Activated CD4-positive, alpha-beta T cell treated with anti-CD3 and anti-CD28 coated beads, Interleukin-2, amount 50 U/mL, for 24 hours (primary cell): ENCODE measurements at places on chromosomes 4 and X.
A peak's percentile ranks its signal among the peaks of the same experiment; 100 is the strongest.

DNA sequence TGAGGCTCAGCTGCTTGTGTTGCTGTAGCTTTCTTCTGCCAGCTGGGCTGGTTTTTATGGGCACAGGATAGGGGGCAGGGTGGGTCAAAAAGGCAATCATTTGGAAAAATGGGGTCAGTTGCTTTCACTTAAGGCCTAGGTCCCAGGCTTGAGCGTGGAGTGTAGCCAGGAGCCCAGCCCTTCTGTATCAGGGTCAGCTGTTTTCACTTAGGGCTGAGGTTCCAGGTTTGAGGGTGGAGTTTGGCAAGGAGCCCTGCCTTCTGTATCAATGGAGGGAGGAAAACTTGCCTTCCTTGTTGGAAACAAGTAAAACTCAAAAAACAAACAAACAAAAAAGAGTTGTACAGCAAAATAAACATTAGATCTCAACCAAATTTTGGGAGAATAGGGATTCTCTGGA, 37.0 kb upstream of the UGT8 start:
- DNase-seq = no peak

DNA sequence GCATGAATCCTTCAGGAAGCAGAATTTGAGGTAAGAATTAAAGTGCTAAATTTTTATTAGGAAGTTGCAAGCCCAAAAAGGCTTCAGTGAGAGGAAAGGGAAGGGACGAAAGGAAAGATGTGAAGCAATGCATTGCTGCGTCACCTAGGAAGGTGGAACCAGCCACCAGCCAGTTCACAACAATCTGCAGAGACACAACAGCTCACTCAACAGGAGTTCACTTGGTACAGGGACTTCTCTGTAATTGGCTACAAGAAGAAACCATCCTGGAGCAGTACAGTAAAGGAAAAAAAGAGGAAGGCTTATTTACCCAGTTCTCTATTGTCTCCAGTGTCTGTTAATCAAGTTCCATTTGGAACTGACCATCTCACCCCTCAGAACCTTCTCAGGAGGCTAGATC, 157.6 kb downstream of the HNRNPD start:
- DNase-seq = no peak

GRCh38 chrX:8743126-8743732, 11.3 kb upstream of the ANOS1 start:
- peak; percentile 38 for DNase-seq

GRCh38 chr4:99120501-99120900, 23.6 kb downstream of the ADH4 start:
- no peak for DNase-seq

GRCh38 chr4:153014460-153014859, 78.3 kb downstream of the FHDC1 start:
- no peak for DNase-seq
